BE2C (cell line): ENCODE measurements at places on chromosomes 5 and 9.

GRCh38 chr5:120134944-120135343 is 329.2 kb upstream of the PRR16 start:
- DNase-seq = no peak

GRCh38 chr5:83441747-83442146 is 29.8 kb upstream of the VCAN start:
- DNase-seq = no peak

DNA sequence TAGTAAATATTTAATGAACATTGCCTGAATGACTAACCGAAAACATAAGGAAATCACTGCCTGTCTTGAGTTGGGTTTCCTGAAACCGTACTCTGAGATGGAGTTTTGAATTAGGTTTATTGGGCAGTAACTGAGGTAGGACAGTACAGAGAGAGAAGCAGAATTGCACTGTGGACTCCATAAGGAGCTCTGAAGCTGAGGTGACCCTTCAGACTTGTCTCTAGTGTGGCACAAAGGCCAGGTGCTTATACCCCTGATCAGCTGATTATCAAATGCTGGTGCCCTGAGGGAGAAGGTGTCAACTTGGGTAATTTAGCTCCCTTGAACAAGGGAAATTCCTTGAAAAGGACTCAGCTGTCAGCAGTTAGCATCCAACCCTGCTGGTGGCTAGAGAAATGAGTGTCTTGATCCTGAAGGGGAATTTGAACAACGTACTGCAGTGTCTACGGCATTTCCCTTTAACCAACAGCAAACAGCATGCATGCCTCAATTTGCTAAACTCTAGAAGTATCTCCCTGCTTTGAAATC is 135.0 kb upstream of the SMARCA2 start:
- no peak for DNase-seq

- DNase-seq = no peak
These were observed 41.0 kb upstream of the EGFL7 start for GRCh38 chr9:136621734-136622093.

GRCh38 chr9:115594557-115594956 is 476.6 kb upstream of the TNC start:
- no peak for DNase-seq

GRCh38 chr5:74199436-74200210 is 440.9 kb downstream of the ENC1 start:
- DNase-seq = no peak

DNA sequence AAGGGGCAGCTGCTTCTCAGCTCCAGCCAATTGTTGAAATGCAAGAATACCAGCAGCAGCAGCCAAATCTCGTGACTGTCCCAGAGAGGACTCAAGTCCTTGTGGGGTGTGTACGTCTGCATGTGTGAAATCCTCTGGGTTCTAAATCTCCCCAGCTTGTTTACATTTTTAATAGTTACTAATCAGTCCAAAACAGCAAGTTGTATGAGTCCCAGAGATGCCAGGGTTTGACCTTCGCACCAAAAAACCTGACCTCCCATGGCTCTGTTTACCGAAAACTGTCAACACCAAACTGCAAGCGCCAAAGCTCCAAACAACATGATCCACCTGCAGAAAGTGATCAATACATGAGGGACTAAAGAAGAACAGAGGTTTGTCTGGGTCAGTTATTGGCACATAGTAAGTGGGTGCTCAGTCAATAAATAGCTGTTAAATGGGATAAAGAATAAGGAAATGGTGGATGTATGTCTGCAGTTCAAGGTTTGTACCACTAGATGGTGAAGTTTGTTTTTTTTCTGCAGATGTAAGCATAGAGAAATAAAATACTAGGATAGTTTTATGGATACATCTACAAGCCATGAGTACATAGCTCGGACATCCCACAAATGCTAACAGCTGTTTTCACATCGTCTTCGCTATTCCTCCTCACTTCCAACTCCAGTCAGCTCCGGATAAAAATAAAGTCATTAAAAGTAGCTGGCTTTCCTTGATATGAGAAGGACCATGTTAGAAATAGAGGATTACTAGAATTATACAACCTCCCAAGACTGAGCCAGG is 85.3 kb upstream of the ADRB2 start:
- DNase-seq = no peak

DNA sequence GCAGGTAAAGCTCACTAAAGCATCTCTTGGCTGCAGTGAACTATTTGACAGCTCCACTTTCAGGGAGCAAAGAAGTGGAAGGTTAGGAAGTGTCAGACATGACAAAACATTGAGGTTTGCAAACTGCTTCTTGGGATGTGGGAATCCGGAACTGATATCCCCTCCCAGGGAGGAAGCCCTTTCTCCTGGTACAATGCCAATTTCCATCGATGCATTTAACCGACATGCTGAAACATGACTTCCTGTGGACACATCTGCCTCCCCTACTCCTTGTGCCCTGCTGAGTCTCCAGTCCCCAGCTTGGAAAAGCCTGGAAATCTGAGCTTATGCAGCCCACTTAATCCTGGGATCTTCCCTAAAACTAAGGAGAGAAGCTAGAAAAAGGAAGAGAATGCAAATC is 323.1 kb upstream of the DAP start:
- no peak for DNase-seq

GRCh38 chr5:93831449-93831848 is 90.0 kb upstream of the POU5F2 start:
- DNase-seq = no peak

DNA sequence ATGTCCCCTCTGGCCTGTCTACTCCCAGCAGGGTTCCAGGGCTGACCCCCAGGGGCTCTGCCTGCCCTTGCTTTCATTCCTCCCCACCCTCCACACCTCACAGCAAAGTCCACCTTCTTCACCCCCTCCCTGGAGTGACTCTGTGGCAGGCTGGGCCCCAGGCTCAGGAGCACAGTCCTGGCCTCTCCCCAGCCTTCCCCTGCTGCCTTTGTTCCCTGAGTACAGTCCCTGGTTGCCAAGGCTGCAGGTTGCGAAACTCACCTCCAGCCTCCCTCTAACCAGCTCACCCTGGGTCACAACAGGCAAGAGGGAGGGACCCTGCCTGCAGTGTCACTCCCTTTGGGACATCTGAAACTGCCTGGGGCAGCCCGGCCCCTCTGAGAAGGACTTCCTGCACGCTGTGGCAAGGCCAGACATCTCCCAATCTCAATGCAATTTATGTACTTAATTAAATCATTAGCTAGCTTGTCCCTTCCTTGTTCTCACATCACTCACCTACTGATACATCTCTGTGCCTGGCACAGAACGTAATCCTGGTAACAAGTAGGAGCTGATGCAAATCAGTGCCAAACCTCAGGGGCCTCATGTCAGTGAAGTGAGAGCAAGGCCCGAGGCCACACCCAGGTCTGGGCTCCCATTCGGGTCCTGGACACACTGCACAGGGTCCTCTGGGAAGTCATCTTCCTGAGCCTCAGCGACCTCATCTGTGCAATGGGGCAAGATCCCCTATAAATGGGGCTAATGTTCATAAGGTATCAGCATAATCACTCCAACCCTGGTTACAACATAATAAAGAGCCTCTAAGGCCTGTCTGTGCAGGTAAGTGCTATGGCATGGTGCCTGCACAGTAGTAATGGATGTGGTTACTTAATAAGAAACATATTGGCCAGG is 27.3 kb upstream of the TRIM14 start:
- DNase-seq = peak; percentile 95

GRCh38 chr5:125424402-125425141 is 678.1 kb upstream of the ZNF608 start:
- no peak for DNase-seq

DNA sequence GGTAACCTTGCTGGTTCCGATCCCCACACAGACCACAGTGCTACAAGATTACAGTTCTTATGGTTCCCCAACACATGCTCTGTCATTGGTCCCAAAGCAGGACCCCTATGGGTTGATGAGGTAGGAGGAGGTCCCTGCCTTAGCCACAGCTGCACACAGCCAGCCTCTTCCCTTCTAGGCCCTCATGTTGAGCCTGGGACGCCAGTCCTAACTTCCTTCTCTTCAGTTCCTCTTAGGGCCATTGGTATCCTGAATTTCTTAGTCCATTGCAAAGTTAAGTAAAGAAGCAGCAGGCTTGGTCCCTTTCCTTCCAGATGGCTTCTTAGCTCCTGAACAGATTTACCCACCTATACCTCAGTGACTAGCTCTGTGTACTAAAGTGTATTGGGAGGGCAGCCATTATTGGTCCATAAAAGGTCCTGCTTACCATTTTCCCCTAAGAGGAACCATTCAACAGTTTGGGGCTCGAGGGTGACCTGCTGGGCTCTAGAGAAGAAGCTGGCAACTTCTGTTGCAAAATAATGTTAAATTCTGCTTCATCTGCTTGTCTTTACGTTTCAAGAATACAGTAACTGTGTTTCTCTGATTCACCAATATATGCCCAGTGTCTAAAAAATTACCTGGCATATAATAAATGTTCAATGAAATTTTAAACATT is 50.2 kb downstream of the PDCD1LG2 start:
- no peak for DNase-seq

DNA sequence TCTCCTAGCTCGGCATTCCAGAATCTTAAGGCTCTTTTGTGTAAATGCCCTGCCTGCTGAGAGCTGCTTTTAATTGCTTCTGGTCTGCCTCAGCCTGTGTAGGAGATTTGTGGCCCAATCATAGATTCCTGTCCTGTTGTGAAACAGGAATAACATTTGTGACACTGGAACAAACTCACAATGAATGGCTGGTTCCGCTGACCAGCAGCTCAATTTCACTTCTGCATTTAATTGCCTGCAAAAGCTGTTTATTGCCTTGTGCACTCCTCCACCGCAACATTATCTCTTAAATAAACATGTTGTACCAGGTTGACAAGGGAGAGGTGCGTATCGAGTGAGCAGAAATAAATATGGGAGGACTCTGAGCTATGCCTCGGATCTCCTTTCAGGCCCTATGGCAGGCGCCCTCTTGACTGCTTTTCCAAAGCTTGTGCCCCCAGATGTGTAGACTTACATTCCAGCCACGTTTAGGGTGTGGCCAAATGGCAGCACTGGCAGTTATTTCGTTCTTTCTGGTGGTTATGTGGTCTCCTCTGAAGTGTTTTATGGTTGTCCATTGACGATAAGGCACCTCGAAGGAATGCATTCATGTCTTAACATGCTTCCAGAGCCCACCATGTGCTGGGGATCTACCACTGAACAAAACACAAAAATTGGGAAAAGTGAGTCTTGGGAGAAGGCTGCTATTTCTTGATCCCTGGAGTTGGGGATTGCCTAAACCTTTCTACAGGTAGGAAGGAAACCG is 58.1 kb downstream of the DMRT1 start:
- no peak for DNase-seq

GRCh38 chr5:169980418-169981053 is at the start of gene INSYN2B:
INSYN2B (minus strand) TSS chr5:169980495; CDS start chr5:169883898, 96,597 bp downstream.
- DNase-seq = peak; percentile 77

DNA sequence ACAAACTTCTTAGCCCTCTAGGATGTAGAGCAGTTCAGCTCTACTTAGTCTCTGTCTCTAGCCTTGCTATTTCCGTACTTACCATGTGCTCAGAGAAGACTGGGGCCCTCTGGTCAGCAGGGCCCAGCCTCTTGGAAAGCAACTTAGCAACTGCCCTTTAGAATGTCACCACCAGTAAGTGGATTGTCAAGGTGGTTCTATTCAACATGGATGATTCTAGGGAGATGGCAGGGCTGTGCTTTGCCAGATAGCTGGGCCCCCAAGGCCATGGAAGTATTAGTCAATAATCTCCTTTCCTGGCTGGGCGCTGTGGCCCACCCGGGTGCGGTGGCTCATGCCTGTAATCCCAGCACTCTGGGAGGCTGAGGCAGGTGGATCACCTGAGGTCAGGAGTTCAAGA is 177.6 kb upstream of the MVB12B start:
- DNase-seq = no peak

DNA sequence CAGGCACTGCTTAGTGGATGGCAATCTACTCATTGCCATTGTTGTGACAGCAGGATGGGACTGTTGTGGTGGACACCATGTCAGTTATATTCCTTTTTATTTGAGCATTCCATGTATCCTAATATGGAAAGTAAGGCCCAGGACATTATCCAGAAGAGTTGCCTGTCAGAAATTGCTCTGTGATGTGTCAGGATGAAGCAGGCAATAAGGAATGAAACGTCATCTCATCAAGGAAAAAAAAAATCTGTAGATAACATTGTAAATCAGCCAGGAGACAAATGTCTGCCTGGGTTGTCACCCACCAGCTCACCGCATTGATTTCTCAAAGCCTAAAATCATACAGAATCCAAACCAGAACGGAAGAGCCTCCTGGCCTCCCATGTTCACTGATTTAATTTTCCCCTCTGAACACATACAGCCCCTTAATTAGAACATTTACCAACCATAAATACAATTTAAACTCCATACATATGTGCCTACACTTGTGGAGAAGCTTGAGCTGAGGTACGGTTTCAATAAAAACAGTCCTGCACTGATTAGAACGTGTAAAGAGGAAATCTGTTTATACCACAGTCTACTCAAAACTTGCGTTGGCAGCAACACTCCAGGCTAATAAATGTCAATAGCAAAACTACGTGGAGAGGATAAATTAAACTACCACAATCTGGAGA is 73.9 kb downstream of the FOXD1 start:
- DNase-seq = peak; percentile 41

- no peak for DNase-seq
These were observed 146.5 kb downstream of the CACNA1B start for GRCh38 chr9:138024131-138024530.

GRCh38 chr5:87393331-87393730 is 19.4 kb downstream of the CCNH start:
- DNase-seq = no peak

GRCh38 chr5:112374818-112375217 is 44.3 kb downstream of the EPB41L4A start:
- DNase-seq = no peak

- DNase-seq = no peak
These were observed 280.1 kb upstream of the DMRT1 start for GRCh38 chr9:561427-561826.

GRCh38 chr9:131598121-131598520 is 52.8 kb downstream of the PRRT1B start:
- DNase-seq = no peak

- no peak for DNase-seq
These were observed 6.2 kb downstream of the NLN start for GRCh38 chr5:65728218-65728617.

DNA sequence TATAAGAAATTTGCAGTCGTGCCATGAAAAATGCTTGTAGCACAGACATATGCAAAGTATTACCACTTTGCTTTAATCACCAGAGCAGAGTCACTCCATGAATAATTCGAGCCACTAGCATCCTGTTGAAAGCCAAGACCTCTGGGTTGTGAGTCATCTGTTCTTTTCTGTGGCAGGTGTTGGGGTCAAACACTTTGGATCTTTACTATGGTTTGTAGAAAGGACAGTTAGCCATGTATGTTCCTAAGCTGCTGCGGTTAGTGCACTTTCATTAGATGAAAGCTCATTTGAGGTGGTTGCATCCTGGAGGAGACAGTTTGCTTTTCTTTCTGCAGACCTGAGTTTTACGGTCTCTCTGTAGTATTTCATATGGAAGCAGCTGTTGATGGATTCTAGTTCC is 223.7 kb downstream of the DMRT2 start:
- no peak for DNase-seq

- DNase-seq = no peak
These were observed 111.3 kb upstream of the ADRA1B start for GRCh38 chr5:159805021-159805420.
